ENCODE measurements at places on chromosomes 3 and 15. TPM values are rescaled to one million over a fixed set of nuclear protein-coding genes. Genes with fewer than 3 reads are reported as not detected.

DNA sequence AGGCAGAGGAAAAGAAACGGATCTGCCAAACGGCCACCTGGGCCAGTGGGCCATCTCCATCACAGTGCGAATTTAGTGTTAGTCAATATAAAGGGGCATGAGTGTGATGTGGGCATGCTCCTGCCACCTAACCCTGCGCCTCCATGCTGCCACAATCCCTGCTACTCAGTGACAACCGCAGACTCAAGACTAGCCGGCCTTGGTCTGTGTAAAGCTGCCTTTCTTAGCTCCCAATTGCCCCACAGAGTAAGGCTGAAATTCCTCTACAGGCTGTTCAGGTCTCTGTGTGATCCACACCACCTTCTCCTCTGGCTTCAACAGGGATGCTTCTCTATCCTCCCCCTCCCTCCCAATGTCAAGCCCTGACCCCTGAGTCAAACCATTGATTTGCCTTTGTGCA lies 269.7 kb downstream of the XXYLT1 start:
- no peak for DNase-seq

- DNase-seq = no peak
Measured at GRCh38 chr15:64045774-64046420, 388 bp downstream of the DAPK2 start.

GRCh38 chr3:72164635-72164978 lies 379.7 kb upstream of the PROK2 start:
- DNase-seq = no peak

- no peak for DNase-seq
Measured at GRCh38 chr3:131401978-131402377, 20.4 kb downstream of the NUDT16 start.

- DNase-seq = no peak
Measured at GRCh38 chr3:68874551-68875348, 57.6 kb downstream of the TAFA4 start.

The GPR160 gene
- 49.7 TPM for polyA plus RNA-seq
